Aorta (tissue), 5 donors: ENCODE measurements at places on chromosomes 12 and 14. TPM values are rescaled to one million over a fixed set of nuclear protein-coding genes. Genes with fewer than 3 reads are reported as not detected.

DNA sequence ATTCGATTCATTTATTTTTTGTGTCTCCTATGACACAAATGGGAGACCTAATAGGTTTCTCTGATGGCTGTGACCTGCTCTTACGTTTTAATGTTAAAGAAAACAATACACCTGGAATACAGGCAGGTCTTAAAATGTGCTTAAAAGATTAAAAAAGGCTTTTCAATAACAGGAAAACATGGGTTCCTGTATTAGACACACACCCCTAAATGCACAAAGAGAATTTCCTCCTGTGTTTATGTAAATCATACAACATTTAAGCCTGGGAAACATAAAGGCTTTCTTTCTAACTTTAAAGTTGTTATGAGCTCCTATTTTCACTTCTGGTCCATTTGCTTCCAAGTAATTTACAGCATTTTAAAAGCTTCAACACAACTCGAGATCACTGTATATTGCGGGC, 191.3 kb downstream of the STXBP6 start:
- no peak for DNase-seq

- no peak for DNase-seq
Observed at GRCh38 chr12:73947326-73948026, 590.2 kb upstream of the ATXN7L3B start.

- DNase-seq = peak; percentile 15
Observed at GRCh38 chr12:131112021-131112420, 158.3 kb downstream of the ADGRD1 start.

DNA sequence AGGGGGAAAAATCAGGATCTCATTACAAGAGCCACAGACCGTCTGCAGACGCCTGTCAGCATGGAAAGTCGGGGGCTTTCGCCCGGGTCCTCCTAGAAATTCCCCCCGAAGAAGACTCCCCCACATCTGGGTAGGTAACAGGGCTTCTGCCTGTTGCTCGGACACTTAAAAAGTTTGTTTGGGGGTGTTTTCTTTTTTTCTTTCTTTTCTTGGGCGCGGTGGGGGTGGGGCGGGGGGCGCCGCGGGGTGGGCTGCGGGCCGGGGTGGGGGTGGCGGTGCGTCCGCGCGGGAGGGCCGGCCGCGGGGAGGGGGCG, 358 bp downstream of the ELK3 start:
- no peak for DNase-seq

GNB3 gene
- polyA plus RNA-seq = 32.9 TPM

ASB2 gene
- 24.8 TPM for polyA plus RNA-seq

DNA sequence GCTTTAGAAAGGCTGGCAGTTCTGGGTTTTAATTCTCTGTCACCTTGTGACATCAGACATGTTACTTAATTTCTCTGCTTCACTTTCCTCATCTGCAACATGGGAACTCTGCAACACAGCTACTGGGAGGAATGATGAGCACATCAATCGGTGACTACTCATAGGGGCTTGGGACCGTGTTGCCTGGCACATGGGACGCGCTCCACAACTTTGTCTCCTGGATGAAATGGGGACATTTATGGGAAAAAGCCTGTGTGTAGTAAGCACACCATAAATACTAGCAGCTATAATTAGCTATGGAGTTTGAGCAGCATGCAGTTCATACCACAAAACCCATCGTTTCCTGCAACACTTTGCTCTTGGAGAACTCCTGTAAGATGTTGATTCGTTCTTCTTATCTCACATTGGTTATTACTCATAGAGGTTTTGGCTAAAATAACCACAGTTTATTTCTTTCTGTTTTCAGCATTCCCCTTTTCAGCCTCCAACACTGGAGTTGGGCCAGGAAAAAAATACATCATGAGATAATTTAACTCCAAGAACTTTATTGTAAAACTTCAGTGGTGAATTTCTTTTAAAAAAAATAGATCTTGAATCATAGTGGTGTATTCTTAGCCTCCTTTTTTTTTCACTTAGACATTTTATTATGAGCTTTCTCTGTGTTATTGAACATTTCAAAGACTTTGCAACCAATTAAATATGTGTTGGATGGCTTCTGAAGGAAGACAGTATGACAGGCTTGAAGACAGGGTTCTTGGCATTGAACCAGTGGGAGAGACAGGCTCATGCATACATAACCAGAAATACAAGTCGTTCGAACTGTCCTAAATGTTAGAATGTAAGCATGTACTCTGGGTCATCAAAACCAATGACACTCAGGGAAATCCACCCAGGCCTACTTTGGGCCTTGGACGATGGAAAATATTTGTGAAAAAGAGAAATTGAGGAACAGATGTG, 72.7 kb downstream of the RIN3 start:
- DNase-seq = peak; percentile 85

INHBE gene
- polyA plus RNA-seq = not detected

GRCh38 chr12:28563286-28563685, 373.0 kb downstream of the CCDC91 start:
- no peak for DNase-seq

GRCh38 chr12:20212658-20213555, 155.4 kb upstream of the PDE3A start:
- DNase-seq = peak; percentile 89

MED13L gene
- polyA plus RNA-seq = 16.7 TPM

DNA sequence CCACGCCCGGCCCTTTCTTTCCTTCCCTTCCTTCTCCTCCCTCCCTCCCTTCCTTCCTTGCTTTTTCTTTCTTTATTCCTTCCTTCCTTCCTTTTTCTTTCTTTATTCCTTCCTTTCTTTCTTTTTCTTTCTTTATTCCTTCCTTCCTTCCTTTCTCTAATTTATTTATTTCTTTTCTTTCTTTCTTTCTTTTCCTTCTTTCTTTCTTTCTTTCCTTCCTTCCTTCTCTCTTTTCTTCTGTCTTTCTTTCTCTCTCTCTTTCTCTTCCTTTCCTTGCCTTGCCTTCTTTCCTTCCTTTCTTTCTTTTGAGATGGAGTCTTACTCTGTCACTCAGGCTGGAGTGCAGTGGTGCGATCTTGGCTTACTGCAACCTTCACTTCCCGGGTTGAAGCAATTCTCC, 15.9 kb downstream of the CCDC177 start:
- no peak for DNase-seq

DPF3 gene
- 0.75 TPM for polyA plus RNA-seq

GRCh38 chr12:47650469-47650868, 55.4 kb downstream of the RPAP3 start:
- DNase-seq = no peak

GRCh38 chr12:108702595-108703320, 28.6 kb downstream of the CORO1C start:
- DNase-seq = no peak

GRCh38 chr12:53995378-53996239, 4.4 kb upstream of the HOXC9 start:
- DNase-seq = no peak

GRCh38 chr12:52873832-52874572, 25.2 kb upstream of the KRT78 start:
- peak; percentile 94 for DNase-seq

DNA sequence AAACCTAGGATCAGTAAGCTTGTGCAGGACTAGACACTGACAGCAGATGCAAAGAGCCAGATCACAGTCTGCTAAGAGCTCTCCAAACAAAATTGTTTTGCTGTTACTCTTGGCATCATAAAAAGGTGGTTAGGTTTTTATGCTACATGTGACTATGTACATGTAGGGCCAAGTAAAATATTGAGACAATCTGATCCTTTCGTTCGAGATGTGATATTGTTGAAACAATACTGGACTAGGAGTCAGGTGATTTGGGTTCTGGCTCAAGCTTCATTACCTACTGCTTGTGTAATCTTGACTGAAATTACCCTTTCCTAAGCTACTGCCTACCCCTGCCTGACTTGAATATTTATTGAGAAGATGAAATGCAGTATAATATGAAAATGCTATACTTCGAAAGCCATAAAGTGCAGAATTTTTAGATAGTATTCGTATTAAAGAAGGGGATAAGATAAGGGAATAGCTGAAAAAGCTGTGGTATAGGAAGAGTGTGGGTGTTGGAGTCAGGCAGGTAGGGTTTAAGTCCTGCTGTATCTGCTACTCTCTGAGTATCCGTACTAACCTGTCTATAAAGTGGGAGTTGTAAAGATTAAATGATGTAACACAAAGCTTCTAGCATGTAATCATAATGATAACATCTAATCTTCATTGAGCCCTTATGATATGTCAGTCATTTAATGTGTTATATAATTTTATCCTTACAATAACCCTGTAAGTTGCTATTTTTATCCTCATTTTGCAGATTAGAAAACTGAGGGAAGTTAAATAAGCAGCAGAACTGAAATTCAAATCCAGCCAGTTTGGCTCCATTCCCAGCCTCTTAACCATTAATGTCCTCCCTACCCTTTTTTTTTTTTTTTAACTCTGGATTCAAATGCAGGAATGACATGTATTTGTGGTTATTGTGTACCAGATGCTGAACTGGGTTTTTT, 38.6 kb upstream of the ATF1 start:
- DNase-seq = no peak
